Thyroid gland (tissue), 4 donors: ENCODE measurements at places on chromosomes 16 and 17. TPM values are rescaled to one million over a fixed set of nuclear protein-coding genes. Genes with fewer than 3 reads are reported as not detected.
A peak's percentile ranks its signal among the peaks of the same experiment; 100 is the strongest.

ARL5C gene
- total RNA-seq = not detected

CLEC19A gene
- total RNA-seq = not detected

DNA sequence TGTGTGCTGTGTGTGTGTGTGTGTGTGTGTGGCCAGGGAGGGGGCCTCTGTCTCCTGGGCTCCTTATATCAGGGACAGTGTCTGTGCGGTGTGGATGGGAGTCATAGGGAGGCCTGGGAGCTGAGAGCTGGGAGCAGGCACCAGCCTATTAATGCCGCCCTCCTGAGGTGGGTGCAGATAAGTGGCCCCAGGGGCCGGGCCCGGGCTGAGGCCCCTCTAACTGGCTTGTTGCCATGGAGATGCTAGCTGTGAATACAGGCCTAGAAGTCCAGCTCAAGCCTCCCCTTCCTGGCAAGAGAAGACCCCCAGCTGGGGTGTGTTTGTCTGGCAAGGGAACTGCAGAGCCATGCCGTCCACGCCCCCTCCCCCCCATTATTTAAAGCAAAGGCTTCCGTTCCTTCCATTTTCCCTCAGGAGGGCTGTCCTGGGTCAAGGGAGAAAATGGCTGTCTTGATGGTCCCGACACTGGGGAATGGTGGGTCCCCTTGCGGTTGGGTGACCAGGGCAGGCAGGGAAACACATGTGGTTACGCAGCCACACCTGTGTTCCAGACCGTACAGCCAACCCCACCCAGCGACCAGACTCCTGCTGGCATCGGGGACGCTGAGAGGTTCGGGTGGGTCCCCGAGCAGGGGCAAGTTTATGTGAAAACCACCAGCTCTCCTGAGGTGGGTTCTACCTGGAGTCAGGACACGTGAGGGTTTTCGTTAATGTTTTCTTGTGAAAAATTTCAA lies 141.1 kb downstream of the MRM1 start:
- no peak overlapping the region for H3K27ac ChIP-seq
- no peak for DNase-seq
- no peak overlapping the region for H3K4me3 ChIP-seq
- H3K36me3 ChIP-seq = no peaks in the 10 kb centered on the region
- H3K4me1 ChIP-seq = no peaks in the 10 kb centered on the region
- H3K27me3 ChIP-seq = no peaks in the 10 kb centered on the region

DNA sequence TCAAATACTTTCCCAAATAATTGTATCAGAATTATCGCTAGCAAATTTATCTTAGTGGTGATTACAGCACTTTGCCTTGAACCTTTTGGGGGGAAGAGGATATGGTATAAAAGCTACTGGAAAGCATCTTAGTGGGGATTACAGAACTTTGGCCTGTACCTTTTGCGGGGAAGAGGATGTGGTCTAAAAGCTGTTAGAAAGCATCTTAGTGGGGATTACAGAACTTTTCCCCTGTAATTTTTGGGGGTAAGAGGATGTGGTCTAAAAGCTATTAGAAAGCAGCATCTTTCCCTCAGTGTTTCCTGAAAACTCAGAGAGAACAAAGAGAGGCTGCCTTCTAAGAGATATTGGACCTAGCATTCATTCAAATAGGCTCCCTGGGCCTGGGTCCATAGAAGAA lies 4.1 kb downstream of the SLFN12 start:
- H3K4me3 ChIP-seq = no peak overlapping the region
- no peak for DNase-seq
- H3K27ac ChIP-seq = no peak overlapping the region
- peaks cover 17% of the 10 kb centered on the region for H3K4me1 ChIP-seq
- no peaks in the 10 kb centered on the region for H3K36me3 ChIP-seq

DNA sequence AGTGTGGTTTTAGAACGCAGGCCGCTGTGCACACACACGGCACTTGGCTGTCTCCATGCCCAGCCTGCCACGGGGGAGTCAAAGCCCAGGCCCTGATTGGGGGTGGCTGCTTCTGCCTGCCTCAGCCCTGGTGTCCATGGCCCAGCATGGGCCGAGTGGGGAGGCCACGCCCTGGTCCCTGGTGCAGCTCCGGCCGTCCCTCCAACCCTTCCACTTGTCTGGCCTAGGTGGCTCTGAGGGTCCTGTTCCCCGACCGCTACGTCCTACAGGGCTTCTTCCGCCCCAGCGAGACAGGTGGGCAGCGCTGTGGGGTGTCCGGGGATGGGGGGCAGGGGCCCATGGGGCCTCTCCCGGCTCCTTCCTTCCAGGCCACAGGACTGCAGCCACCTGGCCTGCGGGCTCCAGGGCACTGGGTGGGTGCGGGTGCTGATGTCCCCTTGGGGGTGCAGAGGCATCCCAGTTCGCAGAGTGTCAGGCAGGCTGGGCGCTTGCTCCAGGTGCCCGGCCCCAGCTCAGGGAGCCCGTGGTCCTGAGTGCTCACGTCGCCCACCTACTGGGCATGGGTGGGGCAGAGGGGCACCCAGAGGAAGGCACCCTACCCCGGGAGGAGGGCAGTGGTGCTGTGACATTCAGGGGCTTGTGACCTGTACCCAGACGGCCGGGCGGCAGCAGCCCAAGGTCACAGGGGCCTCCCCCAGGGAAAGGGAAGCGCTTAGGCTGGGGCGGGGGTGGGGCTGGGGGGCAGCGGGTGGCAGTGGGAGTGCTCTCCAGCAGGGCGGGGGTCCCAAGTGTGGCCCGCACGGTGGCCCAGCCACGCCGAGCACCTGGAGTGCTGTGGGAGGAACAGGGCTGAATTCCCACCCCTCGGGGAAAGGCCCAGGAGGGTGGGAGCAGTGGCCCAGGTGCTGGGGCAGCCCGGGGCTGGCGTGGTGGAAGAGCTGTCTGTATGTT lies 11.8 kb downstream of the CENPX start:
- no peak for DNase-seq
- H3K27ac ChIP-seq = no peak overlapping the region
- no peaks in the 10 kb centered on the region for H3K4me1 ChIP-seq
- H3K4me3 ChIP-seq = no peak overlapping the region

- no peaks in the 10 kb centered on the region for H3K36me3 ChIP-seq
- no peaks in the 10 kb centered on the region for H3K27me3 ChIP-seq
- H3K4me1 ChIP-seq = no peaks in the 10 kb centered on the region
- no peak overlapping the region for H3K27ac ChIP-seq
Measured at GRCh38 chr17:58818654-58819053, 63.0 kb downstream of the PPM1E start.

GRCh38 chr16:85582229-85582991 lies 30.7 kb upstream of the GSE1 start:
- peak; percentile 75 for DNase-seq
- no peaks in the 10 kb centered on the region for H3K36me3 ChIP-seq
- H3K4me1 ChIP-seq = peaks cover 59% of the 10 kb centered on the region

- H3K27me3 ChIP-seq = no peaks in the 10 kb centered on the region
- no peak overlapping the region for H3K27ac ChIP-seq
Measured at GRCh38 chr17:7742729-7743128, 25.2 kb downstream of the DNAH2 start.

DNA sequence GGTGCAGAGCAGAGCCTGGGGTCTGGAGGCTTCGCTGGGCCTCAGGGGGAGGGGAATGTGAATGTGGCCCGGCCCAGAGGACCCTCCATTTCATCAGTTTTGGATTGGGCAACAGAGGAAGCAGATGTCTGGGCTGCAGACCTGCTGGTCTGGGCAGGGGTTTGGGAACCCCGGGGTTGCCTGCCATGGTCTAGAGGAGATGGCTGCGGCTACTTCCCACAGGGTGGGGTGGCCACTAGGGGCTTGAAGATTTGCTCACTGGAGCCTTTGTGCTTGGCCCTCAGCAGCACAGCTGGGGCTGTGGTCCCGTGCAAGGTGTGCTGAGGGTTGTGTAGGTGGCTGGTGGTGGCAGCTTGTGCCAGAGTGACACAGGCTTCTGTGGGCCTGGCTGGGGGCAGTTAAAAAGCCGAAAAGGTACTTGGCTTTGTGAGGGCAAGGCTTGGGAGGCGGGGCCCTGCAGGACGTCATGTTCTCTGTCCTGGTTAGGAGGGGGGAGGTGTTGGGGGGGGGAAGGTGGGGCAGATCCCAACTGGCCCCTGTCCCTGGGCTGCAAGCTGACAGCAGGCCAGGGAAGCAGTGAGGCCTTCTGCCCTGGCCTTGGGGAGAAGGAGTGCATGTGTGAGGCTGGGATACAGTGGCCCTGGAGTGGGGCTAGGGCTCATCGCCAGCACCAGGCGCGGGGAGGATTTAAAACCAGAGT lies 98.0 kb downstream of the KPNA2 start:
- no peak overlapping the region for H3K4me3 ChIP-seq
- H3K27me3 ChIP-seq = no peaks in the 10 kb centered on the region
- no peak overlapping the region for H3K27ac ChIP-seq
- H3K4me1 ChIP-seq = peaks cover 3% of the 10 kb centered on the region

- peaks cover 4% of the 10 kb centered on the region for H3K4me1 ChIP-seq
- no peaks in the 10 kb centered on the region for H3K36me3 ChIP-seq
- no peaks in the 10 kb centered on the region for H3K27me3 ChIP-seq
- no peak overlapping the region for H3K4me3 ChIP-seq
- no peak overlapping the region for H3K27ac ChIP-seq
Measured at GRCh38 chr16:79329166-79329521, 271.4 kb downstream of the MAF start.

KIF2B gene
- not detected for total RNA-seq

NPIPB6 gene
- 10.5 TPM for total RNA-seq

MRC2 gene
- 7.9 TPM for total RNA-seq

GRCh38 chr17:76072148-76072858 lies at the start of gene SRP68:
Gene SRP68 (minus strand): TSS chr17:76072517. CDS start chr17:76072491, 26 bp downstream.
- peaks cover 26% of the 10 kb centered on the region for H3K27me3 ChIP-seq
- H3K36me3 ChIP-seq = peaks cover 9% of the 10 kb centered on the region
- DNase-seq = peak; percentile 94
- H3K4me1 ChIP-seq = peaks cover 32% of the 10 kb centered on the region
- peak within 1 kb of the TSS; percentile 45 for H3K27ac ChIP-seq
- H3K4me3 ChIP-seq = peak within 1 kb of the TSS; percentile 13

IGFALS gene
- 1.7 TPM for total RNA-seq

DNASE1L2 gene
- 1.5 TPM for total RNA-seq

- no peak overlapping the region for H3K4me3 ChIP-seq
- H3K36me3 ChIP-seq = no peaks in the 10 kb centered on the region
- peaks cover 23% of the 10 kb centered on the region for H3K4me1 ChIP-seq
- no peaks in the 10 kb centered on the region for H3K27me3 ChIP-seq
Measured at GRCh38 chr16:66484453-66485213, 57.5 kb downstream of the BEAN1 start.

DNA sequence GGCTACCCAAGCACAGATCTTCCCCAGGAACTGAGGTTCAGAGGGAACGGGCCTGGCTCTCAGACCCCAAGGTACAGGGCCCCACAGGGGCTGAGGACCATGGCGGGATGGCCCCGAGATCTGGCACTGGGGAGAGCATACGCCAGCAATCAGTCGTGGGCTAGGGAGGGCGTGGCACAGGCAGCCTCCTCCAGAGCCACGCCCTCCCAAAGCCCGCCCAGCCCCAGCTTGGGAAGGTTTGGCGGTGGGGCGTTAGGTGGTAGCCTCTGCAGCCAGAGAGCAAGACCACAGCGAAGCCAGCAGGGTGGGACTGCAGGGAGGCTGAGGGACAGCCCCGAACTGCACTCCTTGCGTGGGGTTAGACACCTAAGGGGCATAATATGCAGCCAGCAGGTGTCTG lies 11.6 kb downstream of the WNT9B start:
- H3K4me3 ChIP-seq = no peak overlapping the region
- no peaks in the 10 kb centered on the region for H3K27me3 ChIP-seq
- no peaks in the 10 kb centered on the region for H3K36me3 ChIP-seq
- no peaks in the 10 kb centered on the region for H3K4me1 ChIP-seq

- no peak overlapping the region for H3K4me3 ChIP-seq
- H3K36me3 ChIP-seq = no peaks in the 10 kb centered on the region
- no peaks in the 10 kb centered on the region for H3K4me1 ChIP-seq
- H3K27ac ChIP-seq = no peak overlapping the region
- DNase-seq = no peak
Measured at GRCh38 chr17:82965371-82965770, 114.0 kb upstream of the METRNL start.

ZNRF1 gene
- total RNA-seq = 56.9 TPM

- H3K27ac ChIP-seq = no peak overlapping the region
- H3K27me3 ChIP-seq = no peaks in the 10 kb centered on the region
- no peak for DNase-seq
- no peak overlapping the region for H3K4me3 ChIP-seq
Measured at GRCh38 chr17:18144855-18145254, 36.3 kb downstream of the MYO15A start.

TMEM95 gene
- not detected for total RNA-seq
